ENCODE measurements at places on chromosomes 2 and 18. TPM values are rescaled to one million over a fixed set of nuclear protein-coding genes. Genes with fewer than 3 reads are reported as not detected.

- H3K27ac ChIP-seq: no peak overlapping the region
- H3K27me3 ChIP-seq: peaks cover 9% of the 10 kb centered on the region
- H3K4me1 ChIP-seq: no peaks in the 10 kb centered on the region
- H3K4me3 ChIP-seq: no peak overlapping the region
- DNase-seq: no peak
- no peaks in the 10 kb centered on the region for H3K36me3 ChIP-seq
Measured at GRCh38 chr2:119730671-119731177, 29.0 kb upstream of the PTPN4 start.

SLC4A5 gene
- 0.93 TPM for total RNA-seq

KCNG2 gene
- total RNA-seq: not detected

GRCh38 chr2:124325667-124326440 lies 300.8 kb downstream of the CNTNAP5 start:
- H3K36me3 ChIP-seq: no peaks in the 10 kb centered on the region
- no peak overlapping the region for H3K27ac ChIP-seq
- H3K4me3 ChIP-seq: no peak overlapping the region
- no peak for DNase-seq
- H3K4me1 ChIP-seq: no peaks in the 10 kb centered on the region

DNA sequence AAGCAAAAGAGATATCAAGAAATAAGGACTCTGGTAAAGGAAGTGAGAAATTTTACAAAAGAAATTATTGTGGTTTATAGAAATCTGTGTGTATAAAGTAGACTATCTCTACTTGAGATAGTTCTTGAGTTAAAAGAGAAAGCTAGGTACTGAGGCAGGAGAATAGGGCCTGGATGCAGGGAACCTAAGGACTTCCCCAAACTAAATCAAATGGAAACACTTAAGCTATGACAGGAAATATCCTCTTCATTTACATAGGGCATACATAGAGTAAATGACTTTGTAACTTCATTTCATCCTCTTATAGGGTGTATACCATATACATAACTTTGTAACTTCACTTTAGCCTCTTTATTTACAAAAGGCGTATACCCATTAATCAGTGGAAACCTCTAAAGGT lies 219.2 kb upstream of the RGPD4 start:
- no peak overlapping the region for H3K4me3 ChIP-seq
- H3K27ac ChIP-seq: no peak overlapping the region
- H3K36me3 ChIP-seq: no peaks in the 10 kb centered on the region
- no peak for DNase-seq
- no peaks in the 10 kb centered on the region for H3K4me1 ChIP-seq

DNA sequence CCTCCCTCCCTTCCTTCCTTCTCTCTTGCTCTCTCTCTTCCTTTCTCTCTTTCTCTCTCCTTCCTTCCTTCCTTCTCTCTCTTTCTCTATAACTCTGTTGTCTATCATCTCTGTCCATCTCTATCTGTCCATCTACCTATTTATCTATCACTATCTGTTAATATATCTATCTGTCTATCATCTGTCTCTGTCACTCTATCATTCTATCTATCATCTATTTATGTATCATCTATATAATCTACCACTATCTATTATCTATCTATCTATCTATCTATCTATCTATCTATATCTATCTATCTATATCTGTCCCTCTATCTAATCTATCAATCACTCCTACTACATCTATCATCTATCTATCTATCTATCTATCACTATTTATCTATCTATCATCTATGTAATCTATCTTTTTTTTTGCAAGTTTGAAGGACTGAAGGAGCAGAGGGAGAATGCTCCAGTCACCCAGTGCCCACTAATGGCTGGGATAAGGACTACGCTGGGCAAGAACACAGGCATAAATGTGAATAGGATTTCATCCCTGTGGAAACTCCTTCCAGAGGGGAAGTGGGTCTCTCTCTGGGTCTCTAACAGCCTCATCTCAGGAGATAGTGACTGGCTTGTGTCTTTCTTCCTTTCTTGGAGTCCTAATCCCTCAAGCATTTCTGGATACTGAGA lies 427.0 kb downstream of the LPIN1 start:
- no peak overlapping the region for H3K4me3 ChIP-seq
- no peaks in the 10 kb centered on the region for H3K36me3 ChIP-seq
- H3K27ac ChIP-seq: no peak overlapping the region
- DNase-seq: no peak
- H3K27me3 ChIP-seq: no peaks in the 10 kb centered on the region

ITGB6 gene
- not detected for total RNA-seq

DNA sequence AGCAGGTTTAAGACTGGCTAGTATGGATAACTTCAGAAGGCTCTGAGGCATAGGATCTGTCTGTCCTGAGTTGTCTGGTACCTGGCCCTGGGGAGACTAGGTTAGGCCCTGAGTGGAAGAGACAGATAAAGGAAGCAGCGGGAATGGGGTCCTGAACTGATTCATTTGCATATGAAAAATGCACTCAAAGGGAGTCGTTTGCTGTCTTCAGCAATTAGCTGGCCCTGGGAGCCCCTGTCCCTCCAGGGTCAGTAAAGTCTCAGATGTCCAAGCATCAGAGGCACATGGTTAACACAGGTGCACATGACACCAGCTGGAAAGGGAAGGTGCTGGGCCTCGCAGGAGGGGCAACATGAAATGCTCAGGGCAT lies 172.4 kb downstream of the ACOXL start:
- peaks cover 2% of the 10 kb centered on the region for H3K4me1 ChIP-seq
- peaks cover 23% of the 10 kb centered on the region for H3K27me3 ChIP-seq
- H3K36me3 ChIP-seq: no peaks in the 10 kb centered on the region
- no peak overlapping the region for H3K27ac ChIP-seq

DNA sequence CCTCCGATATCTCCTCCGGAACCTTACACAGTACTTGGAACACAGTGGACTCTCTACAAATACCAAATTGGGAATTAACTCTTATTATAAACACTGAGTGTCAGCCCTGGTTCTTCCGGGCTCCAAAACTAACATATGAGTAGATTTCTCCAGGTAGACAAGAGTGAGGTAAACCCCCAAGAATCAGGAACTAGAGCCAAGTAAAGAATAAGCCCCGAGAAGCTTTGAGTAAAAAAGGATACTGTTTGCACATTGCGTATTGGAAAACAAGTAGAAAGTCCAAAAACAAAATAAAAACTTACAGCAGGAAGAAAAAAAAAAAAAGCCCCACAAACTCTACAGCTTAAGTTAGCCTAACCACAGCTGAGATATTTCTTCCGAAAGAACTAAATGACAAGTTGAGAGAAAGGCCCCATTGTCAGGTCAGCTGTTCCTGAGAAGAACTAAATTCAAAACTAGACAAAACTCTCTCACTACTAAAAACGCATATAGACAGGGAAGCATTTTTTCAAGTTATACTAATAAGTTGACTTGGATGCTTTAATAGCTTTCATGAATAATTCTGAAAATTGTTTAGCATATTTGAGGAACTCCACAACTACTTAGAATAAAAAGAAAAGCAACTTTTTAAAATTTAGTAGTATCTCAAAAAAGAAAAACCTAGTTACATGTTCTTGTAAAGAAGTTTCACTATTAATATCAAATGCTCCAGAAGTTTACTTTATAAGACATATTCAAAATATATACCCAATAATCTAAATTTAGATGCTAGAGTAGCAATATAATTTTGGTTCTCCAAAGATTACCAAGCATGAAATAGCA lies 4.3 kb upstream of the HAAO start:
- DNase-seq: no peak
- H3K4me1 ChIP-seq: peaks cover 30% of the 10 kb centered on the region
- H3K27me3 ChIP-seq: peaks cover 33% of the 10 kb centered on the region
- no peaks in the 10 kb centered on the region for H3K36me3 ChIP-seq
- H3K27ac ChIP-seq: no peak overlapping the region

DNA sequence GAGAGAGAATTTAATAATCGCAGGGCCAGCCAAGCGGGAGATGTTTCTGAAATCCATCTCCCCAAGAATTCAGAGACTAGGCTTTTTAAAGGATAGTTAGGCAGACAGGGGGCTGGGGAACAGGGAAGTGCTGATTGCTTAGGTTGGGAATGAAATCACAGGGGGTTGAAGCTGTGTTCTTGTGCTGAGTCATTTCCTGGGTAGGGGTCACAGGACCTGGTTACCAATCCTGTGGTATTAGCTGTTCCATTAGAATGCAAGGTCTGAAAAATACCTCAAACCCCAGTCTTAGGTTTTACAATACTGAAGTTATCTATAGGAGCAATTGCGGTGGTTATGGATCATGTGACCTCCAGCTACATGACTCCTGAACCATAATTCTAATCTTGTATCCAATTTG lies 4.6 kb downstream of the SP140 start:
- peak overlapping the region; percentile 93 for H3K4me3 ChIP-seq
- no peaks in the 10 kb centered on the region for H3K27me3 ChIP-seq
- peak overlapping the region; percentile 71 for H3K27ac ChIP-seq

GRCh38 chr2:182530636-182531035 lies 103.8 kb upstream of the PDE1A start:
- no peak for DNase-seq
- no peak overlapping the region for H3K4me3 ChIP-seq
- no peaks in the 10 kb centered on the region for H3K4me1 ChIP-seq

DNA sequence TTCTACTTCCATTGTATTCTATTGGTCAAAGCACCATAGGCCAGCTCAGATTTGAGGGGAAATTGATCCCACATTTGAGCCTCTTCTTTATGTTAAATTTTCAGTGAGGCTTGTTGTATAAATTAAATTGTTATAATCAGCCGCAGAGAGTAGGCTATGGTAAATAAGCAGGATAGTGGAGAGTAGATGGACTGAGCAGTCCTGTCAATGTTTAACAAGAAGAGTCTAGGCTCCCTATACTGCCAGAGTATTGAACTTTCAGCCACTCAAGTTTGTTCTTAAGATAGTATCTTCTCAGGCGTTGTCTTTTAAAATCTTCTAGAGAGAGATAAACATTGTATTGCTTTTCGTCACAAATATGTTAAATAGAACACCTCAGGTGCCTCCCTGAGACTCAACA lies 100.9 kb downstream of the PRKRA start:
- H3K36me3 ChIP-seq: no peaks in the 10 kb centered on the region
- no peak overlapping the region for H3K4me3 ChIP-seq
- H3K27me3 ChIP-seq: peaks cover 32% of the 10 kb centered on the region
- no peaks in the 10 kb centered on the region for H3K4me1 ChIP-seq
- no peak overlapping the region for H3K27ac ChIP-seq

GRCh38 chr2:232860593-232861241 lies 9.3 kb upstream of the SNORC start:
- peaks cover 39% of the 10 kb centered on the region for H3K36me3 ChIP-seq
- no peak overlapping the region for H3K4me3 ChIP-seq
- no peaks in the 10 kb centered on the region for H3K27me3 ChIP-seq
- DNase-seq: no peak
- H3K27ac ChIP-seq: no peak overlapping the region

DNA sequence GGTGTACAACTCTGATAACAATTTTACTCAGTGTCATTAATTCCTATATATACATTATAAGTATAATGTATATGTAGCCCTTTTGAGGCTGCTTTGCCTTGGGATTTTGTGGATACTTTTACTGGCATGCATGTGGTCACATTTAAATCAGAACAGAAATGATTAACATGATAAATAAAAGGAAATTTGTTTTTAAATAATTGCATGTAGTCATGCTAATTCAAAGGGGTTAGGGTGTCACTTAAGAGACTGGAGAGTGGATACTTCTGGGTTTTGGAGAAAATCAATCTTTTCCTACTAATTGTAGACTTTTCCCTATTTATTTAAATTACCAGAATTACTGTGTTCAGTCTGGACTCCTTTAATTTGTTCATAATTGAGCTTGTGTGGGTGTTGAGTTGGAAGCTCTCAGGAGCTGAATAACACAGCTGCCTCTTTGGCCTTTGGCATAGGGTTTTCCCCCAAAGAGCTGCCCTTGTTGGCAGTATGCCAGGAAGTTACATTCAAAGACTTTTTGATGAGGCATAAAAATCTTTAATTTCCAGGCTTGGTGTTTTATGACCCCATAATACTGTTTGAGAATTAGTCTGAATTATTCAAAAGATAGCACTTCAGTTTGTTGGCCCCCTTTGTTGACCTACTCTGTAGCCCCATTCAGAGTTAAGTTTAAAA lies 484.7 kb upstream of the NRP2 start:
- no peaks in the 10 kb centered on the region for H3K4me1 ChIP-seq
- DNase-seq: no peak
- no peaks in the 10 kb centered on the region for H3K27me3 ChIP-seq
- H3K36me3 ChIP-seq: no peaks in the 10 kb centered on the region
- no peak overlapping the region for H3K27ac ChIP-seq

GRCh38 chr18:79465392-79465991 lies 69.8 kb downstream of the NFATC1 start:
- H3K27me3 ChIP-seq: no peaks in the 10 kb centered on the region
- H3K4me3 ChIP-seq: no peak overlapping the region
- peak overlapping the region; percentile 4 for H3K27ac ChIP-seq
- H3K36me3 ChIP-seq: peaks cover 44% of the 10 kb centered on the region

HOXD8 gene
- not detected for total RNA-seq

GRCh38 chr2:72032481-72033041 lies 115.1 kb downstream of the CYP26B1 start:
- H3K36me3 ChIP-seq: no peaks in the 10 kb centered on the region
- no peak overlapping the region for H3K27ac ChIP-seq
- DNase-seq: peak; percentile 26
- no peaks in the 10 kb centered on the region for H3K4me1 ChIP-seq
- no peaks in the 10 kb centered on the region for H3K27me3 ChIP-seq

- peak overlapping the region; percentile 85 for H3K27ac ChIP-seq
- peaks cover 33% of the 10 kb centered on the region for H3K4me1 ChIP-seq
- peaks cover 16% of the 10 kb centered on the region for H3K36me3 ChIP-seq
- DNase-seq: peak; percentile 72
Measured at GRCh38 chr2:28134262-28134812, 243.8 kb downstream of the BABAM2 start.

GRCh38 chr2:170369894-170370293 lies 191.9 kb downstream of the MYO3B start:
- peaks cover 14% of the 10 kb centered on the region for H3K27me3 ChIP-seq
- DNase-seq: no peak
- peaks cover 44% of the 10 kb centered on the region for H3K4me1 ChIP-seq
- no peak overlapping the region for H3K27ac ChIP-seq
- no peak overlapping the region for H3K4me3 ChIP-seq

DNA sequence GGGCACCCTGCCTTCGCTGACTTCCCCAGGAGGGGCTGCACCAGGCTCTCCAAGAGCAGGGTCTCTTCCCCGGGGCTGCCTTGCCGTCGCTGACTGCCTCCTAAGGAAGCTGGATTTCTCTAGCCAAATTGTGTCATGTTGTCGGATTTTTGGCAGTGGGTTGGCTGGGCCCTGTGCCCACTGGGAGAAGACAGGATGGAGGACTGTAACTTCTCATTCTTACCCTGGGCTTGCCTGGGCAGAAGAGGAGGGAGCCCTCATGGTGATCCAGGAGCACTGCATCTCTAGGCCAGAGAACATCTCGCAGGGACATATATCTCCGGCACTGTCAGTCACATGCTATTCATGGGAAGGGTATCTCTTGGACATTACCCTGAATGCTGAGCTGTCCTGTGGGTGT lies 6.3 kb downstream of the MYO7B start:
- no peak overlapping the region for H3K27ac ChIP-seq
- no peak for DNase-seq
- no peak overlapping the region for H3K4me3 ChIP-seq
- no peaks in the 10 kb centered on the region for H3K4me1 ChIP-seq
- no peaks in the 10 kb centered on the region for H3K36me3 ChIP-seq

GRCh38 chr2:1567556-1568344 lies 154.5 kb downstream of the TPO start:
- peaks cover 7% of the 10 kb centered on the region for H3K4me1 ChIP-seq
- no peaks in the 10 kb centered on the region for H3K36me3 ChIP-seq
- H3K4me3 ChIP-seq: no peak overlapping the region
- H3K27me3 ChIP-seq: no peaks in the 10 kb centered on the region

HTR2B gene
- not detected for total RNA-seq

- no peak overlapping the region for H3K4me3 ChIP-seq
- H3K4me1 ChIP-seq: peaks cover 7% of the 10 kb centered on the region
- H3K27ac ChIP-seq: no peak overlapping the region
- no peaks in the 10 kb centered on the region for H3K36me3 ChIP-seq
Measured at GRCh38 chr2:217113491-217113890, 253.6 kb upstream of the TNP1 start.

TMEM18 gene
- 21.5 TPM for total RNA-seq

ARID5A gene
- total RNA-seq: 229 TPM

All from activated CD4-positive, alpha-beta T cell treated with anti-CD3 and anti-CD28 coated beads, Interleukin-2, amount 10 ng/mL, durations not matched to agents 24 days and 14 days (primary cell).